ENCODE measurements at places on chromosomes 4 and X.

GRCh38 chr4:78779280-78779679 lies 3.1 kb downstream of the BMP2K start:
- DNase-seq = no peak

- DNase-seq = no peak
These were observed 189.5 kb upstream of the ANKRD50 start for GRCh38 chr4:124902001-124902515.

DNA sequence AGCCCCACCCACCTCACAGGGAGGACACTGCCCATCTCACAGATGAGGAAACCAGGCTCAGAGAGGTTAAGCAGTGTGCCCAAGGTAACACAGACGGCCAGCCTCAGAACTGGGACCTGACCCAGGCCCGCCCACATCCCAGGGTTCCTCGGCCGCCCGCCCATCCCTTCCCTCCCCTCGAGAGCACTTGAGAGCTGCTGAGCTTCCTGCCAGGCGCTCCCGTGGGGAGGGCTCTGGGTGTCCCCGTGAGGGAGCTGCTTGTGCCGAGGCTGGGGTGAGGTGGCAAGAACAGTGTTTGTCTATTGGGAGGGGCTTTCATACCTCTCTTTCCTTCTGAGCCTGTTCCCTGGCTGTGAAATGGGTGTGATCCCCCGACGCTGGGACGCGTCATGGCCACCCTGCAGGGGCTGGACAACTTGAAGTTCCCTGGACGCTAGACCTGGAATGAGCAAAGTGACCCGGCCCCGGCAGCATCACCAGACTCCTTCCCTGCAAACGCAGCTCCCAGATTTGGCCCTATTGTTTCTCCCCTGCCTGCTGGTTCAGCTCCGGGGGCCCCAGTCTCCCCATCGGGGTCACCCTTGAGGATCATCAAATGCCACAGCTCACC lies 204.9 kb downstream of the AFAP1 start:
- DNase-seq = no peak

- DNase-seq = no peak
These were observed 399.1 kb downstream of the INPP4B start for GRCh38 chr4:142447009-142447408.

GRCh38 chrX:38694394-38694793 lies 106.9 kb upstream of the MID1IP1 start:
- no peak for DNase-seq

- DNase-seq = peak; percentile 28
These were observed 91.3 kb downstream of the SHISA3 start for GRCh38 chr4:42488554-42488953.
